Frontal cortex (tissue), 4 donors: ENCODE measurements at places on chromosomes 1 and 21.

GRCh38 chr1:172452536-172453152 lies 8.8 kb upstream of the PIGC start:
- no peak for DNase-seq

DNA sequence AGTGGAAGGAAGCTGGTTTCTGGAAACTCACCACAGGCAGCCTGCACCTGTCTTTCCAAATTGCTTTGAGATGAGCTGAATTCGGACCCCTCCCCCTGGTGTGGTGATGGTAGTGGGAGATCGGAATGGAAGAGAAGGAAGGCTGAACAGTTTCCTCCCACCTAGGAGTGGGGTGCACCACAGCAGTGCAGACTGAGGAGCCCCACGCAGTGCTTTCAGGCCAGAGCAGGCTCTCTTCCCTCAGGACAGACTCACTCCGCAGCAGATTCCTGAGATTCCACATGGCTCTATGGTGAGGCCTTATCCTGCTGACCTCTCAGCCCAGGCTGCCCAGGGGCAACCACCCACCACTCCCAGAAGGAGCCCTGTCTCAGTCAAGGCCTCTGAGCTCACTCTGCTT lies 80.9 kb downstream of the ATP1A1 start:
- no peak for DNase-seq

DNA sequence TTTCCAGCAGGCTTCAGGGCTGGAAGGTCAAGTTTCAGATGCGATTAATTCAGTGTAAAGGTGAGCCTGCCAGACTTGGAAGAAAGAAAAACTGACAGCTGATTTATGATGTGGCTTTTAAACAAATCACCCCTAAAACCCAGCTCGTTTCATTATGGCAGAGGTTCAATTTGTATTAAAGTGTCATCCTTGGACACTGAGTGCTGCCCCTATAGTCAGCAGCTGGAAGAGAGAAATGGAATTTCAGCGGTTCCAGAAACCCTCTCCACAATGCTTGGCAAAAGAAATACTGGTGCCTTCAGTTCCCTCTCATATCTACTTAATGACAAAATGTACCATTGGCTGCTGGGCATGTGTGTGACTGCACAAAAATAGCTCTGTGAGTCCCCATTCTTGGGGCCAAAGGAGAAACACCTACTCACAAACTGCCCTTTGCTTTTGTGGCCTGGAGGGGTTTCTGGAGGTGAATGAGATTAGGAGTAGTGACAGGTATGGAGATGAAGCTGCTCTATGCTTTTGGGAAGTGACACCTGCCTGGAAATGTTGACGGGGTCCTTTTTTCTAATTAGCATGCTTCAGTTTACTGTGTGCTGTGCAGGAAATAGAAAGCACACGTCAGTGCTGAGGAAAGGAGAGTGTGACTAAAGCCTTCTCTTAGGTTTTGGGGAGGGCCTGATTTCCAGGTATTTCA lies 95.1 kb upstream of the TSPAN2 start:
- DNase-seq: no peak

- DNase-seq: no peak
These were observed 299.3 kb downstream of the TBX15 start for GRCh38 chr1:118688891-118689290.

- no peak for DNase-seq
These were observed 85.7 kb upstream of the NGF start for GRCh38 chr1:115423776-115424175.

- no peak for DNase-seq
These were observed 16.3 kb downstream of the CRYBG2 start for GRCh38 chr1:26337625-26338024.

DNA sequence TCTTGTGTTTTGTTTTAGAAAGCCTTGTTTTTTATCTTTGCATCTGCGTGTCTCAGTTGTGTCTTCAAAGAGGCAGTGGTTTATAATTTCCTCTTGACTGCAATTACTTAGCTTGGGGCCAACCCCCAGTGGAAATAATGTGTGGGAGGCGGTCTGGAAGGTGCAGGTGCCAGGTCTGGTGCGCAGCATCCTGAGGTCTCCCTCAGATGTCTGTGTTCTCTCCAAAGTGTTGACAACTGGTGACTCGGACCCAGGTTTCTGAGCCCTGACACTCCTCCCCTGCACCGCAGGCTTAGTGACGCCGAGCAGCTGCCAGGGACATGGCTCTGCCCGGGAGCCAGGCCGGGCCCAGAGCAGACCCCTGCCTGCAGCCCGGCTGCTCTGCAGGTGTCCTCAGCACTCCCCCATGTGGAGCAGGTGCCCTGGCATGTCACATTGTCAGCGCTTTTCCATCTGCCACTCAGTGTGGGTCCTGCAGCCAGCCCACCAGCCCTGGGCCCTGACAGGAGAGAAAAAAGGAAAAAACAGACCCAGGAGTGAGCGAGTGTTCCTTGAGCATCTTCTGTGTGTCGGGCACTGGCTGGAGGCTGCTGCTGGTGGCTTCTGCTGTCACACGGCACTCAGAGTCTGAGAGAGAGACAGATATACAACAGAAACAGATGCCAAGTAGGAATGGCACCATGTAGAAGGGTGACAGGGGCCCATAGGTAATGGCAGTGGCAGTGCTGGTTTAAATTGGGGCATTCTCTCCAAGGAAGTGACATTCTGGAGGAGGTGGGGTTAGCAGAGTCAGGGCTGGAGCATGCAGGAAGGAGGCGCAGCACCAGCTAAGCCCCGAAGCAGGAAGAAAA lies 24.8 kb upstream of the SELENON start:
- no peak for DNase-seq

GRCh38 chr1:6898974-6899539 lies 113.8 kb downstream of the CAMTA1 start:
- no peak for DNase-seq

- DNase-seq: no peak
These were observed 54.9 kb downstream of the TMEM53 start for GRCh38 chr1:44619261-44619900.

- DNase-seq: no peak
These were observed 7.4 kb downstream of the WDR77 start for GRCh38 chr1:111441573-111442192.

DNA sequence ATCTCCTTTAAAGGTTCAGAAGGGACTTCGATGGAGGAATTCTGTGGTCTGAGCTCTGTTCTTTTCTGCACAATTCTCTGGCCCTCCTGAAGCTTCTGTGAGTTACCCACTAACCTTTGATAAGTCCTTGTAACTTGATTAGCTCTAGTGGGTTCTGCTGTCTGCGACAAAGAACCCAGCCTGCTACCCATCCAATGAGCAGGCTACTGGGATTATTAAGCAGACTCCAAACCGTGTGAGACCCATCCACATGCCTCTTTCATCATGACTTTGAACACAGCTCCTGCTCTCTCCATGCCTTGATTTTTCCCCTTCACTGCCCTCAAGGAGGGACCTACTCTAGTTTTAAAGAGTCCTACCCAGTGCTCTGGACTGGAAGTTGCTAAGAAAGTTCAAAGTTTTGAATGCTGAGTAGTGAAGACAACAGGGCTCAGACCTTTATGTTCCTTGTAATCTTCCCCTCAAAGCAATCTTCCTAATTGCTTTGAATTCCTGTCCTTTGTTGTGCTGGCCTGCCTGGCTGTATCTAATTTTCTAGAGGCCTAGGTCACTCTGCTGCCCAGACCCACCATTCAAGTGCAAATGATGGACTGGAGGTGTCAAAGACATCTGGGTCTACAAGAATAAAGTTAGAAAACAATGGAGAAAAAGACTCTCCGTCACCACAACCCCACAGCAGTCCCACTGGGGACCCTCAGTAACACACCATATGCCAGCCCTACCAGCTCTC lies 146.9 kb downstream of the RHOU start:
- no peak for DNase-seq

- no peak for DNase-seq
These were observed 114.9 kb upstream of the SLC45A1 start for GRCh38 chr1:8203056-8203455.

DNA sequence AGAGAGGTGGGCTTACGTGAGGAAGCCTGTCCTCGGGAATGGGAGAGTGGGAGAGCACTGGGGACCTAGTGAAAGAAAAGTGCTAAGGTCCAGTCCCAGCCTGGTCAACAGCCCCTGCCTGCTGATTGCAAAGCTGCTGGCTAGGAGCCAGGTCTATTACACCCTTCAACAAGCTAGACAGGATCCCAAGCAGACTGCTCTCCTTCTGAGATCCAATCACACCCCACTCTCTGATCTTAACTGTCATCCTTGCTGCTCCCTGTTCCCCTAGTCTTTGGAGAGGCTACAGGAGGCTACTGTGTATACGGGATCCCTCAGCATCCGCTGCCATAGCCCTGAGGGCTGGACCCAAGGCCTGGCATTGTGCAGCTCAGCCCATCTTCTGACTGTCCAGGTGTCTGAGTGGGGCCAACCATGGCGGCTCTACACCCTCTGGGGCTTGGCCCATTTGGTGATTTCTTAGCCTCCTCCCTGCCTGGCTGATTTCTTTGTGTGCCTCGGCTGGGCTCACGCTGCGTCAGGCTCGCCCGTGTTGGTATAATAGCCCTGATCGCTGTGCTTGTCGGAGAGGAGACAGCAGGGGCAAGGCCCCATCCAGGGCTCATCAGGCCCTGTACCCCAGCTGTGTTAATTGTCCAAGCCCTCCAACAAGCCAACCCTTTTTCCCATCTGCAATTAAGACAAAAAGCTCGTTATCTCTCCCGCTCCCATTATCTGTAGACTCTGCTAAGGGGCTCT lies 43.9 kb downstream of the NAV1 start:
- DNase-seq: no peak

DNA sequence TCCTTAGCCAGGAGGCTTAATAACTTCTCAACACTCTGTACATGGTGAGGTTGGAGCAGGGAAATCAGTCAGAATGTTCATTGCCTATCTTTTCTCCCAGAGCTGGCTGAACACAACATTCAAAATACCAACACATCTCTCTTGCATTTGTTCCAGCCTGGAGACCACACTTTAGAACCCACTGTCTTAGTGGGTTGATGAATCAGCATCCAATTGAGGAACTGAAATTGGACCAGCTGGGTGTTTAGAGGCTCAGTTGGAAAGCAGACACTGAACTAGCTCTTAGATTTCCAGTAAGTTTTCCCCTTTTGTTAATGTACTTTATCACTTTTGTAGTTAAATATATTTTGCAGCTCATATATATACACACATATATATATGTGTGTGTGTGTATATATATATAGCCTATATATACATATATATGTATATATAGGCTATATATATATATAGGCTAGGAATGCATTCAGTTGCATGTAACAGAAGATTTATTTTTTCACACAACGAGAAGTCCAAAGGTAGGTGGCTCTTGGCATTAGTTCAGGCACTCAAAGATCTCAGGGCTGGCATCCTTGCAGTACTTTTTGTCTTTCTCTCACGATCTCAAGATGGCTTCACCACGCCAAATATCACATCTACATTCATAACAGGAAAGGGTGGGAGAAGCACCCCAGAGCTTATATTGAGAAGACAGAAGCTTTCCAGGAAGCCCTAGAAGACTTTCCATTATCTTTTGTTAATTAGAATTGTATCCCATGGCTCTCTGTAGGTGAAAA lies 35.0 kb upstream of the HUNK start:
- DNase-seq: no peak

DNA sequence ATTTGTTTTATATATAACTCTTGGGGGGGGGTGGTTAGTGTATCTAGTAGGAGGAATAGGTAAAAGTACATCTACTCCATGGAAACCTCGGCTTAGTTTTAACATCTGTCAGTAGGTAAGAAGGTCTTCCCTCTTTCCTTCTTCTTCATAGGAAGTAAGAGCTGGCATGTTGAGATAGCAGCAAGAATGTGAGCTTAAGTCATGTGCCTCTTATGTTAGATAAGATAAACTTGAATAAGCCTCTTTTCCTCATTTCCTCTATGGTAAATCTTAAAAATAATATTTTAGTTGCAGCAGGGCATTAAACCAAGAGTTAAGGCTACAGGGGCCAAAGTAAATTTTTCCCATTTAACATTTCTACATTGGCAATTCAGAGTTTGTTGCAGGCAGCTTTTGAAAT lies 100.4 kb downstream of the MAP3K21 start:
- no peak for DNase-seq

DNA sequence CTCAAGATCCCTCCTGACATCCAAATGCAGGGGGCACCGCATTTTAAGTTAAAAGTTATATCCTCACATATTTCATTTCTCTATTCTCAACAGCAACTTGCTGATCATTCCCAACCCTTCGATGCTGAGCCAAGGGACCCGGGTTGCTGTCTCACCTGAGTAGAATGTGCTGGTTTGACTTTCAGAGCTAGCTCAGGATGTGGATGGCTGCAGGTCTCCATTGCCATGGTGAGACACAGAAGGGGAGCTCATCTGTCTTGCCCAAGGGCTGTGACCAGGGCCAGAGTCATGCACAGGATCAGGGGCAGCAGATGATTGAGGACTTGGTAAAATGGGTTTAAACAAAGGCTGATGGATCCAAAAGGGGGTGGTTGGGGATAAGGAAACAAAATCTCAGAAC lies 112.1 kb downstream of the HMGB4 start:
- DNase-seq: no peak

DNA sequence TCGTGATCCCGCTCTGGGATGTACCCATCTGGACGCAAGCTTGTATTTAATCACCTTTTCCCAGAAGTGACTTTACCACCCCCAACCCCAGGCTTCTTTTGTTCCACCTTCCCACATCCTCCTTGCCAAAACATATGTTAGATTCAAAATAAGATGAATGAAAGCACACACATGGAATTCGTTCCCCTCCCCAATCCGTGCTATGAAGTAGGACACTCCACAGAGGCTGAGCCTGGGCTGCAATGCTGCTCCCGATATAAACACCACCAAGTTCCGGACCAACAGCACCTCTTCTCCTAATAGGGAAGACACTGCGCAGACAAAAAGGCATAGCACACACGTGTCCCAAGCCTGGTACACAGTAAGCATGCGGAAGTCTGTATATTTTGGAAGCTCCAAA lies 86.1 kb downstream of the CLSTN1 start:
- DNase-seq: no peak

DNA sequence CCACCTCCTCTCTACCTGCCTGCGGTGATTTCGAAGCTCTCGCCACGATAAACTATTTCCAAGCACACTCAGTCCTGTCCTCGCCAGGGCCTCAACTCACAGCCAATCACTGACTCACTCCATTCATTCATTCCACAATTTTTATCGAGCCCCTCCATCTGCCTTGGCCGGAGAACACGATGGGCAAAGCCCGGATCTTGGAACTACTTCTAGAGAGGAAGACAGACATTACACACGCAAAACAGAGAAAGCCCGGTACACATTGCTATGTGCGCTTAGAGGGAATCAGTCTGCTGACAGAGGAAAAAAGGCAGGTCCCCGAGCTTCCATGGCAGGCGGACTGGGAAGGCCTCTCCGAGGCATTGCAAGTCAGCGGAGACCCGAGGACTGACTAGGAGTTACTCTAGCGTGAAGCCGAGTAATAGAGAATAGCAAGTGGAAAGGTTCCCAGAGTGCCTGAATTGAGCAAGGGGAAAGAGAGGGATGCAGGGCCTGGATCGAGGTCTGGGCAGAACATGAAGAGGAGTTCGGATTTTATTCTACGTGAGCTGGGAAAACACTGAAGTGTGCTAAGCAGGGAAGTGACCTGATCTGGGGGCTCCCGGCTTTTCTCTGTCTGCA lies 54.2 kb upstream of the DNAJC6 start:
- DNase-seq: no peak
